ENCODE measurements at places on chromosomes 4 and X.
A peak's percentile ranks its signal among the peaks of the same experiment; 100 is the strongest.

GRCh38 chr4:188658958-188659522 is 519.8 kb downstream of the TRIML1 start:
- no peak for DNase-seq

GRCh38 chrX:51759055-51759839 is 16.0 kb downstream of the GSPT2 start:
- DNase-seq: no peak

DNA sequence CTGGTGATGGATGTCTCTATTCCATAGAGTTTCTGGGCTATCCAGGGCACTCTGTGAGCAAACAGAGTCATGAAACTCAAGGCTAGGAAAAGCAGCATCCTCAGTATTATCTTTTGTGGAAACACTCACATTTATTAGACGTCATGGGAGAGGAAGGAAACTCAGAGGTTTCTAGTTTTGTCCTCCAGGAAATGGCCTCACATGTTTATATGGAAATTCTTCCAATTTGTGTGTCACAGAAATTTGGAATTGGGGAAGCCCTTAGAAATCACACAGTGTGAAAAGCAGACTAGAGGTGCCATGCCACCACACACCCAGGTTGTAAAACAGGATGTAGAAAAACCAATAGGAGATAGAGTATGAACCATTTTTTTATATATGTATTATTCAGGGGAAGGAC is 31.1 kb downstream of the IDS start:
- no peak for DNase-seq

DNA sequence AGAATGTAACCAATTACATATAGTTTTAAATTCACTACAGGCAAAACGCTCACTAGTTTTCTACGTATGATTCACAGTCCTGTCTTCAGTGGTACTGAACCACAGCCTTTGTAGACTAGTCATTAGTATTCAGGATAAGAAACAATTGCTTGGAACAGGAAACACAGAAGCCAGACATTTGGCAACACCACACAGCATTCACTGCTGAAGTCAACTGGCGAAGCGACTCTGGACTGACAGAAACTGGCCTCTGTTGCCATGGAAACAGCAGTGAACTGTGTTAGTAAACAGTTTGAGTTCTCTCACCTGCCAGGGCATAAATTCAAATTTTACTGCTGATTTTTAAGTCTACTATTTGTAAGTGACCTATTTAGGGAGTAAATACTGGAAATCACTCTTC is 57.6 kb downstream of the MAPK10 start:
- DNase-seq: no peak

DNA sequence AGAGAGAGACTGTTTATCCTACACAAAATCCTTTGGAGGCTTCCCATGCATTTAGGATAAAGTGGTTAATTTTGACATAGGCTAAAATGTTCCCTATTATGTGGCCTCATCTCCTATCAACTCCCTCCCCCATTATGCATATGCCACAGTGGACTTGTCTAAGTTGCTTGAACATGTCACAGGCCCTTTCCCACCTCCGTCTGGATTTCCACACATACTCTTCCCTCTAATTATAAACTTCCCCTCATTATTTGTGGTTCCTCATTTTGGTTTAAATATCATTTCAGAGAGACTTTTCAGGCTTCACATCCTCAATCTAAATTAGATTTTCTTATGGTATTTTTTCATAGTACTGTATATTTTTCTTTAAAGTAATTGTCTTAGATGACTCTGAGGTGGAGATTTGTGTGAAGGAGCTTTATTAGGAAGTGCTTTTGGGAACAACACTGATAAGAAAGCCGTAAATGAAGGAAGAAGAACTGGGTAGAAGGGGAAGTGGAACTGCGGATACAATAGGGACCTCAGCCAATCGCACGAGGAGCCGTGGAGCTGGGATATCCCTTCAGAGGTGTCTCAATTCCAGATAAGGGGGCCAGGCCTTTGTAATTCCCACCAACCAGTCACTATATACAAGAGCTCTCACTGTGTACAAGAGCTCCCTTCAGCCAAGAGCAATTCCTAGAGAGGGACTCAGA is 7.9 kb downstream of the C4orf17 start:
- DNase-seq: no peak

- no peak for DNase-seq
Observed at GRCh38 chrX:69614886-69615285, 1.0 kb upstream of the EDA start.

- no peak for DNase-seq
Observed at GRCh38 chrX:16870862-16871815, 977 bp upstream of the RBBP7 start.

DNA sequence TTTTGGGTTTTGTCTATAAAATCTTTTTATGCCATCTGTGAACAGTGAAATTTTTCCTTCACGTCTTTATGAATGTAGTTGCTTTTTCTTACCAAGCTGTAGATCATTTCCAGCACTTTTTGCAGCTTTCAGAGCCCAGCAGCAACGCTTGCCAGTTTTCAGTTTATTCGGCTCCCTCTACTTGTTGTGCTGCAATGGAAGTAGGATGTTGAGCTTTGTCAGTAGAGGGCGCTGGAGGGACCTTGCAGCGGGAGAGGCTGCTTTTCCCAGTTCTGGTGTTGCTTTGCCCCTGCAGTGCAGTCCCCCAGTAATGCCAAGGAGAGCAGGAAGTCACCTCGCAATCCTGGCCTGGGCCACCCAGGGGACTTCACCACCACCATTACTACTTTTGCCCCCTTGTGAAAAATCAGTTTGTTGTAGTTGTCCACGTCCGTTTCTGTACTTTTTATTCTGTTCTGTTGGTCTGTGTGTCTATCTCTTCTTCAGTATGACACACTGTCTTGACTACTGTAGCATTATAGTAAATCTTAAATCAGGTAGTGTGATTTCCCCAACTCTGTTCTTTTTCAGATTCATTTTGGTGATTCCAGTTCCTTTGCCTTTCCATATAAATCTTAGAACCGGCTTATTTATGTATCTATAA is 21.8 kb downstream of the CMC4 start:
- peak; percentile 53 for DNase-seq

GRCh38 chr4:37392521-37393255 is 148.1 kb downstream of the NWD2 start:
- peak; percentile 86 for DNase-seq

DNA sequence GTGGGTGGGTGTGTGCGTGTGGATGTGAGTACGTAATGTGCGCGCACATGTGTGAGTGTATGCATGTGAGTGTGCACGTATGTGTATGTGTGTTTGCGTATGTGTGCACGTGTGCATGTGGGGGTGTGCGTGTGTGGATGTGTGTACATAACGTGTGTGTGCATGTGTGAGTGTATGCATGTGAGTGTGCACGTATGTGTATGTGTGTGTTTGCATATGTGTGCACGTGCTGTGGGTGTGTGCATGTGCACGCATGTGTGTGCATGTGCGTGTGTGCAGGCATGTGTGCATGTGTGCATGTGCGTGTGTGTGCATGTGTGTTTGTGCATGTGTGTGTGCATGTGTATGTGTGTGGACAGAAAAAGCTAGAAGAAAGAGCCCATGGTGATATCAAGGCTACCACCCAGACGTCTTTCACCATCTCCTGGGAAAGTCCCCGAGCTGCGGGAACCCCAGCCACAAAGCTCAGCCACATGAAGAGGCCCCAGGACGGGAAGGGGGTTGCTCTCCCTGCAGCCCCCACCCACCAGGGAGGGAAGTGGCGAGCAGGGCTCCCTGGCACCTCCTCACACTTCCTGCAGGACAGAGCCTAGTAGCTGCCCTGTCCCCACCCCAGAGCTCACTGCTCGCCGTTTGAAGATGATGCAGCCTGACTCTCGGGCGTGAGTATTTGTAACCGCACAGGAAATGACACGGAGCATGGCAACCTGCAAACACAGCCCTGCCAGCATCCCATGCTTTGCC is 108.3 kb downstream of the DCTD start:
- DNase-seq: no peak

DNA sequence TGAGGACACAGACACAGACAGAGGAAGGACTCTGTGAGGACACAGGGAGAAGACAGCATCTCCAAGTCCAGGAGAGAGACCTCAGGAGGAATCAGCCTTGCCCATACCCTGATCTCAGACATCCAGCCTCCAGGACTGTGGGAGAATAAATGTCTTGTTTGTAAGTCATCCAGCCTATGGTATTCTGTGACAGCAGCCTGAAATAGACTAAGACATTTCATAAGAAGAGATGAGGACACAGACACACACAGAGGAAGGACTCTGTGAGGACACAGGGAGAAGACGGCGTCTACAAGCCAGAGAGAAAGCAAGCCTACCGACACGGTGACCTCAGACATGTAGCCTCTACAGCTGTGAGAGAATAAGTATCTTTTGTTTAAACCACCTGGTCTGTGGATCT is 112.1 kb downstream of the DHRSX start:
- DNase-seq: no peak

DNA sequence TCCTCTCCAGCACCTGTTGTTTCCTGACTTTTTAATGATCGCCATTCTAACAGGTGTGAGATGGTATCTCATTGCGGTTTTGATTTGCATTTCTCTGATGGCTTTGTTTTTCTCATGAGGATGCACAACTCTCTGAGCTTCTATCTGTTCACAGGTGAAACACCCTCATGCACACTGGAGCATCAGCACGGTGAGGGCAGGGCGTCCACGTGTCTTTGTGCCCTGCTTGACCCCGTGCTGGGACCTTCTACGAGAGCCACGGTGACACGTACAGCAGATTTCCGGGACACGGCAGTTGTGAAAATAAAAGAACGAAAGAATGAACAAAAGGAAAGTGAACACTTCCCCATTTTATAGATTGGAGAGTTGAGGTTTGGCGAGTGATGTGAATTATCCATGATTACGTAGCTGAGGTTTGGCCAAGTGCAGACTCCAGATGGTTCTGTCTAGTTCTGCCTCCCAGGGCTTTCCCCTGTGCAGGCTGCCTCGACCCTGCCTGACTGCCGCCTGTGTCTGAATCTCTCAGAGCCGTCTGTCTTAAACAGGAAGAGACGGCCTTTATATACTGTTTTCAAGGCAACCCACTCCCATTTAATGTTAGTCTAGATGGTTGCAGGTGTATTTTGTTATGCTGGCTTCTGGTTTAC is 67.8 kb upstream of the SORBS2 start:
- no peak for DNase-seq

Measured in COLO829 (cell line).